AG08396 (cell line): ENCODE measurements at places on chromosomes 12 and 14.

DNA sequence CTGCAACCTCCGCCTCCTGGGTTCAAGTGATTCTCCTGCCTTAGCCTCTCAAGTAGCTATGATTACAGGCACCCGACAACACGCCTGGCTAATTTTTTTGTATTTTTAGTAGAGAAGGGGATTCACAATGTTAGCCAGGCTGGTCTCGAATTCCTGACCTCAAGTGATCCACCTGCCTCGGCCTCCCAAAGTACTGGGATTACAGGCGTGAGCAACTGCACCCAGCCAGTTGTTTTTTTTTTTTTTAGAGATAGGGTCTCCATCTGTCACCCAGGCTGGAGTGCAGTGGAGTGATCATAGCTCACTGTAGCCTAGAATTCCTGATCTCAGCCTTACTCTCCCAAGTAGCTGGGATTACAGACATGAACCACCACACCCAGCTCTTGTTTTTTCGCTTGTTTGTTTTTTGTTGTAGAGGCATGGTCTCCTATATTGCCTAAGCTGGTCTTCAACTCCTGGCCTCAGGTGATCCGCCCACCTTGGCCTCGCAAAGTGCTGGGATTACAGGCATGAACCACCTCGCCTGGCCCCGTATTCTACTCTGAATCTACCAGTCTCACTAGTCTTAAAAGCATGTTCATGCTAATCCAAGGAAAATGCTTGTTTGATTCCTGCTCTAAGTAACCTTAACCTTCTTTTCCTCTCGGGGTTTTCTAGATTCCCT is 31.7 kb upstream of the STRN3 start:
- no peak for DNase-seq

GRCh38 chr12:111767362-111768158 is 827 bp downstream of the ALDH2 start:
- peak; percentile 40 for DNase-seq

DNA sequence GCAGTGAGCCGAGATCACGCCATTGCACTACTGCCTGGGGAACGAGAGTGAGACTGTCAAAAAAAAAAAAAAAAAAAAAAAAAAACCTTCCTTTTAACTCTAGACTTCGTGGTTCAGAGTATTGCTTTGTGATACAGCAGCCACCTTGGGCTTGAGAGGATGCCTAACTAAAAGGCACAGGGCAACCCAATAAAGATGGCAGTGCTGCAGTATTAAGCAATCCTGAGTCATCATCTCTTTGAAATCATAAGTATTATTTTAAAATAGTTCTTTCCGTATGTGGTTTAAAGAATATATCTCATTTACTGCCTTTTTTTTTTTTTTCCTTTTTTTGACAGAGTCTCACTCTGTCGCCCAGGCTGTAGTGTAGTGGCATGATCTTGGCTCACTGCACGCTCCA is 116.1 kb downstream of the PLEKHA5 start:
- no peak for DNase-seq

- no peak for DNase-seq
Measured at GRCh38 chr12:117013726-117014125, 85.5 kb downstream of the TESC start.

- no peak for DNase-seq
Measured at GRCh38 chr12:108727868-108728735, 3.2 kb downstream of the CORO1C start.

- DNase-seq, result no peak
Measured at GRCh38 chr12:47303995-47304560, 224.3 kb upstream of the AMIGO2 start.

DNA sequence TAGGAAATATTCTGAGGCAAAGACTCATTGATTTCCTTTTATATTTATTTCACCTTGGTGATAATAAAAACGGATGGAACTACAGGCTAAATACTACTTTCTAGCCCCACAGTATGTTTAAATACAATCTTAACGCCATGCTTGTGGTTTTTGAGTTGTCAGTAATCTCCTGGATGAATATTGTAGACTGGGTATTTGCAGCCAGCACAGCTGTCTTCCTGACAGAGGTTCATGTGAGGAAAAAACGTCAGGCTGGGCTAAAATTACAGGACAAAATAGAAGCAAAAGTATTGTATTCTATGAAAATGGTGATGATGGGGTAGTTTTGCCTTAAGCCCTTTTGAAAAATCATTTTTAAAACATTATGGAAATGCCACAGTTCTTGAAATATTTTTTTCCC is 140.9 kb downstream of the CCDC91 start:
- DNase-seq, result no peak

DNA sequence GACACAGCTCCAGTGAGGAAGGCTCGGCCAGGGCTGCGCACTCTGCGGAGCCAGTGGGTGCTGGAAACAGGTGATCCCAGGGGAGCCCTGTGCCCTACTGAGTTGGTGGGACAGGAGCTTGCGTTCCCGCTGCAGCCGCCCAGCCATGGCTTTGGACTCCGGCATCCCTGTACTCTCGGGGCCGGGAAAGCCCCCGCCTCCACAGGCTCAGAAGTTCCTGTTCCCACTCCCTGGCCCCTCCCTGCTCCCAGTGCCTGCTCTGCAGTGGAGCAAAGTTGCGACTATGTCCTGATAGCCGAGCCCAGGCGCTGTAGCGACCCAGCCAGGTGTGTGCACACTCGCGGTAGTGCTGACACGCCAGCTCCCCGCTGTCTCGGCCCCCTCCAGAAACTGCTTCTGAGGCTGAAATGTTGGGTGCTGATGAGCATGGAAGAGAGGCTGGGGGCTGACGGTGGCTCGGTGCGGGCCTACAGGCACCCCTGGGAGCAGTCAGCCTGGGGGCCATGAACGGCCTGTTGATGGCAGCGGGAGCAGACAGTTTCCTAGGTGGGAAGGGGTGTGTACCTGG is 344.6 kb upstream of the MGAT4C start:
- no peak for DNase-seq

DNA sequence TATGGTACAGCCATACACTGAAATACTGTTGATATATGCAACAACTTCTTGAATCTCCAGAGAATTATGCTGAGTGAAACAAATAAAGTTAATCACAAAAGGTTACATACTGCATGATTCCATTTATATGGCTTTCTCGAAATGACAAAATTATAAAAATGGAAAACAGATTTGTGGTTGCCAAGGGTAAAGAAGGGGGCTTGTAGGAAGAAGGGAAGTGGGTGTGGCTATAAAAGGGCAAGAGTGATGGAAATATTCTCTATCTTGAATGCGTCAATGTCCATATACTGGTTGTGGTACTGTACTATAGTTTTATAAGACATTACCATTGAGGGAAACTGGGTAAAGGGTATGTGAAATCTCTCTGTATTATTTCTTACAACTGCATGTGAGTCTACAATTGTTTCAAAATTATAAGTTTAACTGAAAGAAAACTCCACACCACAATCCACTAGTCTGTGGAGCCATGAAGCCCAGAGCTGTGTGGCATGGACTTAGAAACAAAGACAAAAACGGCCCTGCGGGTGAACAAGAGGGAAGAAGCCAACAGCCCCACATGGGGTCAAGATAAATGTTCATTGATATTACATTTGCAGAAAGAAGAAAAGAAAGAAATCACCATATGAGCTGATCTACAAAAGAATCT is 18.3 kb upstream of the TSPAN11 start:
- DNase-seq, result no peak

- no peak for DNase-seq
Measured at GRCh38 chr14:102729825-102730224, 47.4 kb upstream of the TRAF3 start.

GRCh38 chr14:42683707-42684106 is 1077.0 kb downstream of the LRFN5 start:
- DNase-seq, result no peak

- DNase-seq, result no peak
Measured at GRCh38 chr12:57385586-57385985, 45.3 kb downstream of the R3HDM2 start.

- no peak for DNase-seq
Measured at GRCh38 chr14:49280566-49280965, 305.6 kb downstream of the RPS29 start.

DNA sequence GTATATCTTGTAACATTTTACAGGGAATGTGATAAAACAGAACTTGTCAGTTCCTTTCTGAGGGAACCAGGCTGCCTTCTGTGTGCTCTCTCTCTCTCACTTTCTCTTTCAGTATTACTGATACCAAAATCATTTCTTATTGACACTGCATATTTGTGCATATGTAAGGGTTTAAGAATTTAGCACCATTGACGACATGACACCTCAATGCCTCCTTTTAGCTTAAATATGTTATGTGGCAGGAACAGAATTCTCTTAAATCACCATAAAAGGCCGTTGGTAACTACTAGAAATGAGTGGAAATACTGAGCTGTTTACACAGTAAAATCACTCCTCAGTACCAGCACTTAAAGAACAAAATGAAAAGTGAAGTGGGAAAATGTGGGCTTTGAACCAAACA is 457.7 kb upstream of the SYT1 start:
- DNase-seq, result no peak

- no peak for DNase-seq
Measured at GRCh38 chr12:131357920-131358319, 353.0 kb upstream of the SFSWAP start.
